ENCODE measurements at places on chromosomes 4 and X. TPM values are rescaled to one million over a fixed set of nuclear protein-coding genes. Genes with fewer than 3 reads are reported as not detected.
A peak's percentile ranks its signal among the peaks of the same experiment; 100 is the strongest.

GRCh38 chrX:6460893-6461490 lies 73.9 kb downstream of the VCX3A start:
- no peak for DNase-seq

DNA sequence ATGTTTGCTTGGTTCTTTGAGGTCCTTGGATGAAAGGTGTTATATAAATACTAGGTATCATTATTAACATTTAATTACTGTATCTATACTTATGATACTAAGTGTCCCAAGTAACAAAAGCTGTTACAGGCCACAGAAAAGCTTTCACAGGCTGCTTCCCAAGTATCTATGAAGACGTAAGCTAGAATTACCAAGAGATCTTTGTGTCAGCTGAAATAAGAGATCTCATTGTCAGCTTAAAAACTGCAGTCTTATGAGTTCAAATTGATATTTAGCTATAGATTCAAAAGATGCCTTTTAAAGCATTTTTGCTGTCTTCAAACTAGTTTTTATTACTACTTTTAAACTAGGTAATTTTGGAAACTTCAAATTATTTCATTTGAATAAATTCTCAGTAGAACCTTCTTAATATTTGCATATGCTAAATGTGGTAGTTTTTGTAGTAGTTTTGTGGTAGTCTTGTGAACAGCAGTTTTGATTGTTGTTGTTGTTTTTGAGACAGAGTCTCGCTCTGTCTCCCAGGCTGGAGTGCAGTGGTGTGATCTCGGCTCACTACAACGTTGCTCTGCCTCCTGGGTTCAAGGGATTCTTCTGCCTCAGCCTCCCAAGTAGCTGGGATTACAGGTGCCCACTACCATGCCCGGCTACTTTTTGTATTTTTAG lies 170.0 kb upstream of the RPL34 start:
- DNase-seq: no peak

GRCh38 chr4:173252024-173252935 lies 81.9 kb downstream of the HMGB2 start:
- peak; percentile 68 for DNase-seq

DNA sequence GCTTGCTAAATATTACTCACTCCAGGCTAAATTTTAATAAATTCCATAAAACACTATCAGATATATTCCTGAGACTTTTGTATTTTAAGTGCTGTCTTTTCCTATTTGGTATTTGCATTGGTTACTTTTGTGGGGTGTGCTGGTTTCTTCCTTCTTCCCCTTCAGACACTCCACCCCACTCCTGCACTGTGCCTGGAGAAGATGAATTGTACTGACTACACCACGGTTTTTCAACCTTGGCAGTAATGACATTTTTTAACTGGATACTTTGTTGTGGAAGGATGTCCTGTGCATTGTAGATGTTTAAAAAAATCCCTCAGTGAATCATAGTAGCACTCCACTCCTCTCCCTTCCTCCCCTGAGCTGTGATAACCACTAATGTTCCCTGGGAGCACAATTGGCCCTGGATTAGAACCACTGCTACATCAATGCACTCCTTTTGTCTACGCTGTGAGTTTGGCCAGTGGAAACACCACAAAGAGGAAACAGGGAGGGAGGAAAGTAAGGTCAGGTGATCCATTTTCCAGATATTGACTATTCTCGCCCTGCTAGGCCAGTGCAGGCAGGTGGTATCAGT lies 36.3 kb downstream of the SNCA start:
- no peak for DNase-seq

GRCh38 chrX:115318139-115318538 lies 28.6 kb downstream of the LUZP4 start:
- DNase-seq: no peak

- no peak for DNase-seq
Observed at GRCh38 chr4:87235020-87235671, 14.7 kb upstream of the KLHL8 start.

- no peak for DNase-seq
Observed at GRCh38 chrX:153153516-153153915, 25.6 kb upstream of the MAGEA1 start.

GRCh38 chrX:130145123-130145522 lies 20.5 kb downstream of the AIFM1 start:
- no peak for DNase-seq

GRCh38 chr4:89368861-89369260 lies 61.3 kb upstream of the GPRIN3 start:
- DNase-seq: no peak

DNA sequence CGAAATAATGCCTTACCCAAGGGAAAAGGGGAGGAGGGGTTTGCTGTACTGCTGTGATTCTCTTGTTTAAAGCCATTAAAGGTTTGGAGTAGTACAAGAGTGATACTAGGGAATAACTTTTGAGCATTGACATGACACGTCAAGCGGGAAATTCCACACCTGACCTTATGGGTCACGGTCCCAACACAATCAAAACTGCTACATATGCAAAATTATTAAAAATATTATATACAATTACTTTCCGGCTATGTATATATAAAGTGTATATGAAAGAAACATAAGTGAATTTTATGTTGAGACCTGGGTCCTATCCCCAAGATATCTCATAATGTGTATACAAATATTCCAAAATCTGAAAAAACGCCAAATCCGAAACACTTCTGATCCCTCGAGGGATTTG lies 21.0 kb downstream of the FNIP2 start:
- no peak for DNase-seq

- no peak for DNase-seq
Observed at GRCh38 chr4:109041463-109042360, 260.7 kb downstream of the COL25A1 start.

GRCh38 chr4:175456131-175456530 lies 355.9 kb downstream of the GPM6A start:
- no peak for DNase-seq

DNA sequence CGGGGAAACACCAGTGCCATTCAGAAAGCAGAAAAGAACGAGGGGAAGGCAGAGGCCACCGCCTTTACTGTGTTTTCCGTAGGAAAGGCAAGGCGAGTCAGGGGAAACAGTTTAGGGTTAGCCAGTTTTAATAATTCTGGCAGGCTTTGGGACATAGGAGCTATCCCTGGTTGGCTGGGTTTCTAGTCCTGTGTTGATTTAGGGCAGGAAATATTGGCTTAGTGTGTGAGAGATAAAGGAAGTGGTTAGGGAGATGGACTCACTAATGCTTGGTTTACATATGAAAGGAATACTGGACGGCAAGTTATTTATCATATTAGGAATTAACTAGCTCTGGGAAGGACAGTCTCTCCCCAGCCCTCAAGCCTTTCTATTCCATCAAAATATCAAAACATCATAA lies 53.1 kb downstream of the SYNPO2 start:
- DNase-seq: no peak

GRCh38 chrX:155967653-155968325 lies 29.7 kb upstream of the IL9R start:
- no peak for DNase-seq

GRCh38 chr4:183409483-183409882 lies 35.0 kb upstream of the CDKN2AIP start:
- DNase-seq: no peak

GRCh38 chr4:124873361-124874171 lies 161.0 kb upstream of the ANKRD50 start:
- DNase-seq: no peak

- no peak for DNase-seq
Observed at GRCh38 chrX:71541210-71542022, 8.5 kb downstream of the OGT start.

DNA sequence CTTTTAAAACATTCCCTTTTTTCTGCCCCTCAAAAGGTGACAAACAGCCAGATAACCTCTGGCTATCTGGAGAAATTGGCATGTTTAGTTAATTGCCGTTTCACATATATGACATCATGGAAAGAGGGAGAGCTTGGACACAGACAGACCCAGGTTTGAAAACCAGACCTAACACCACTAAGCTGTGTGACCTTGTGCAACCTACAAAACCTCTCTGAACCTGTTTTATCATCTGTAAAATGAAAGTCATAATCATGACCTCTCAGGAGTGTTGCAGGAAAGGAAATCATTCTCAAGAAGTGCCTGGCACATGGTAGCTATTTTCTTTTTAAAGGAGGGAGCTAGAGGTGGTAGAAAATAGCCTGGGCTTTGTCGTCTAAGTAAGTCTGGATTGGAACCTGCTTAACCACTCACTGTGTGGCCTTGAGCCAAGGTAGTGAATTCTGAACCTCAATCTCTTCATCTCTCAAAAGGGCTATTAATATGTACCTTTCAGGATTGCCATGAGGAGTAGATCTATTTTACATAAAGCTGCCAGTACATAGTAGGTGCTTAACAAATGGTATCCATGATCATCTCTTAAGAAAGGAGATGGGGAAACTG lies 363.5 kb downstream of the BCOR start:
- no peak for DNase-seq

DNA sequence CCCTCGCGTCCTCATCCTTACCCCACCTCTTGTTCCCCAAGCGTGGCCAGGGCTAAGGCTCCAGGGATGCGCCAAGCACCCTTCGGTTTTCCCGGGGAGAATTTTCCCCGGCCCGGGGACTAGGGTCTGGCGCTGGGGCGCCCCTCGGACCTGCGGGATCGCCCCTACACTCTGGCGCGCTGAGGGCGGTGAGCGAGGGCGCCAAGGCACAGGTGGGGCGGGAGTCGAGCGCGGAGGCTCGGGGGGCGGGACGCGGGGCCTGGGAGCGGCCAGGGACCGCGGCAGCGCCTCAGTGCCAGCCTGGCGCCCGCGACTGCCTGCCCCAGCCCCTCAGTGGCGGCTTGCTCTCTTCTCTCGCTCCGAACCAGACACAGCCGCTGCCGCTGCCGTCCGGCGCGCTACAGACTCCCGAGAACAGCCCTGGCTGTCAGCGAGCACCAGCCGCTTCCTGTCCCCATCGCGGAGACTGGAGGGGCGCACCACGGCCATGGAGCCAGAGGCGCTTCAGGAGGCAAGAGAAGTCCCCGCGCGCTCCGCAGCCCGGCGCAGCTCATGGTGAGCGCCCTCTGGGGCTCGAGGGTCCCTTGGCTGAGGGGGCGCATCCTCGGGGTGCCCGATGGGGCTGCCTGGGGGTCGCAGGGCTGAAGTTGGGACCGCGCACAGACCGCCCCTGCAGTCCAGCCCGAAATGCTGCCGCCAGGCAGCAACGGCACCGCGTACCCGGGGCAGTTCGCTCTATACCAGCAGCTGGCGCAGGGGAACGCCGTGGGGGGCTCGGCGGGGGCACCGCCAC lies at the start of gene DRD5:
Gene DRD5, plus strand, starts transcription at position 292 of the 793 bp plus-strand sequence. Its CDS starts 396 bp downstream, at position 688.
- no peak for DNase-seq

GRCh38 chr4:93743022-93743421 lies 85.5 kb upstream of the ATOH1 start:
- DNase-seq: no peak

GRCh38 chr4:78691971-78692821 lies 84.0 kb upstream of the BMP2K start:
- DNase-seq: no peak

GRCh38 chr4:38670109-38670901 lies 6.3 kb downstream of the KLF3 start:
- no peak for DNase-seq

DNA sequence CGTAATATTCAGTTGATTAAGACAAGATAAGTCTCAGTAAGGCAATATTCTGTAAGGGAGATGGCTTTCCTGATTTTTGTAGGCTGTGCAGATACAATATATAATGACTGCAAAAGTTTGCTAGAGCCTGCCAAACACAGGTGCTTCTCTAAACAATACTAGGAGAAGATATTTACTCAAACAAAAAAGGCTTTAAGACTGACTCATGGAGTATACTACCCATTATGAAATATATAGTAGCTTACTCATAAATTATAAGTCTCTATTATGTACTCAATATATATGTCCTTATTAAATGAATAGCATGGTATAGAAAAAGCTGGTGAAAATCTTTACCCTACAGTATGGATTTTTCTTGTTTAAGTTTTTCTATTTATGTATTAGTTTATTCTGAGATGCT lies 93.2 kb upstream of the IL15 start:
- no peak for DNase-seq

DNA sequence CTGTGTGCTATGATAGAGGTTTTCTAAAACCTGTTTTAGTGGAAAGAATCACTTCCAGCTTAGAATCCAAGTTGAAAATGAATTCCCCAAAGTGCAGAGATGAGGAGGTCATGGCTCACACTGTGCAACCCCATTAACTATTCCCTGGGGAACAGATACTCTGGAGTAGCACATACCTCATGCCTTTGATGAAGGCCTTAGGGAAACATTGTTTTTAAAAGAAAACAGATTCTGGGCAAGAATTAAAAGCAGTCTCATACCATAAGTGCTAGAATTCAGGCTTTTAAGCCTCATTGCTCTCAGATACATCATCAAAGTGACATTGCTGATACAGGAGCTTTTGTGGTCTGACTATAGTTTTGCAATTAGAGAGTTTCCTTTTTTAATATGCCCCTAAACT lies 115.1 kb downstream of the NDST4 start:
- no peak for DNase-seq

GRCh38 chr4:176230836-176231235 lies 35.5 kb upstream of the SPATA4 start:
- no peak for DNase-seq

DNA sequence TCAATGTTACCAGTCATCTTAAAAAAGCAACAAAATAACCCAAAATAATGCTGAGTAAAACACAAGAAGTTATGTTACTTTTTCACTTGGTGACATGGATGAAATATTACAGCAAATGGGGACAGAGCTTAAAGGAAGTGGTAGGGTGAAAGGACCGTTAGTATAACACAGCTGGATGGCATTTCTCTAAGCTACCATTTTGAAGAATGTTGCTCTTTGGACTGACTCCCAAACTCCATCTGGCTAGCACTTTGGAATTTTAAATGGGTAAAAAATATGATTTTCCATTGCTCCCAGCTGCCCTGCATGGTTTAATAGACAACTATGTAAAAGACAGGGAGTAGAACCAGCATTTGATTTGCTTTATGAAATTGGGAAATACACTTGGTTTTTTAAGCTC lies 27.6 kb downstream of the CLCN5 start:
- DNase-seq: no peak

DNA sequence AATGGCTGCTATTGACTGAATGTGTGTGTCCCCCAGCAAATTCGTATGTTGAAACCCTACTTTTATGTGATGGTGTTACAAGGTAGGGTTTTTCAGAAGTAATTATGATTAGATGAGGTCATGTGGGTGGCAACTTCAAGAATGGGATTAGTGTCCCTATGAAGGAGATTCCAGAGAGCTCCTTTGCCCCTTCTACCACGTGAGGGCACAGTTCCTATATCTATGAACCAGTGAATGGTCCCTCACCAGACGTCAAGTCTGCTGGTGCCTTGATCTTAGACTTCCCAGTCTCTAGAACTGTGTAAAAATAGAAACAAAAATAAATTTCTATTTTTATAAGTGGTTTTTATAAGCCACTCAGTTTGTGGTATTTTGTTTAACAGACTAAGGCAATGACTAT lies 1137.6 kb upstream of the IGFBP7 start:
- no peak for DNase-seq

GRCh38 chr4:134200811-134201215 lies 776 bp downstream of the PABPC4L start:
- DNase-seq: no peak

The PCDH18 gene
- 0.83 TPM for polyA plus RNA-seq

The TIGD4 gene
- polyA plus RNA-seq: 1.2 TPM

The SOWAHB gene
- polyA plus RNA-seq: not detected

The SHROOM2 gene
- 0.12 TPM for polyA plus RNA-seq

The LONRF3 gene
- not detected for polyA plus RNA-seq

The SOWAHD gene
- polyA plus RNA-seq: 2.9 TPM

The PDCL2 gene
- polyA plus RNA-seq: not detected

The SSX3 gene
- polyA plus RNA-seq: not detected

The OPN1MW3 gene
- not detected for polyA plus RNA-seq

The TCP11X2 gene
- not detected for polyA plus RNA-seq

The DGKQ gene
- polyA plus RNA-seq: 1.1 TPM
